ENCODE measurements at places on chromosomes 13 and 19. TPM values are rescaled to one million over a fixed set of nuclear protein-coding genes. Genes with fewer than 3 reads are reported as not detected.

DNA sequence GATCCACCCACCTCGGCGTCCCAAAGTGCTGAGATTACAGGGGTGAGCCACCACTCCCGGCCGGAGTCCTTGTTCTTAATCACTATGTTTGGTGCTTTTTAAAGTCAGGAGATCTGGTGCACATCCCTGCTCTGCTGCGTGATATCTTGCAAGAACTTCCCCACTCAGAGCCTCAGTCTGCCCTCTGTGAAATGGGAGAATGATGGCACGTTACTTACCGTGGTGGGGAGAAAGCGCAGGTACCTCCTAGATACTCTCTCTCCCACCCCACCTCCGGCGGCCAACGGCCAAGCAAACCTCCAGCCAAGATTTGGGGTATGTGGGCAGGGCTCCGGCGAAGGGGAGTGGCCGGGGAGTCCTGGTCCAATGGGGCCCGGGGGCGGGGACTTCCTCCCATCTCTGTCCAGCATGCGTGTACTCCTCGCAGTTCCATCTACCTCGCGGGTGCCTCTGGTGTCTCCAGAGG lies at the start of gene RYR1:
Gene RYR1, plus strand, starts transcription at position 424 of the 466 bp plus-strand sequence. CDS start 139 bp downstream, outside the sequence.
- peak; percentile 93 for DNase-seq

The FAM216B gene
- total RNA-seq = 3.1 TPM

The SOX21 gene
- not detected for total RNA-seq

The COX7A1 gene
- total RNA-seq = 3,337 TPM

The PALM gene
- 34.0 TPM for total RNA-seq

The AMER2 gene
- total RNA-seq = not detected

DNA sequence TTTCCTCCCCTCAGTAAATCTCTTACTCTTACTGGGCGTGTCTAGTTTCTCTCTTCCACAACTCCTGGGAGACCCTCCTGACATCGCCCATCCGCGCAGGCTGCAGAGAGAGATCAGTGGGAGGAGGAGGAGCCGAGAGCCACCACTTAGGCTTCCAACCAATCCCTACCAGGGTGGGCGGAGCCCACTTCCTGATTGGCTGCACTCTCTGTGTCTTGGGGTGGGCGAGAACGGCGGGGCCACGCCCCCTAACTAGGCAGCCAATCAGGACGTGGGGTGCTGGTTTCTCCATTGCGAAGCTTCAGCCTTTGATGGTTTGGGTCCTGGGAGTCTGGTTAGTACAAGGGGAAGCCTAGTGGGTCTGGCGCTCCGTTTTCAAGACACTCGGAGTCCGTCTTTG lies at the start of gene PMIS2:
Gene PMIS2, plus strand, starts transcription at position 326 of the 400 bp plus-strand sequence. CDS start 87 bp downstream, outside the sequence.
- DNase-seq = peak; percentile 67

The POU4F1 gene
- total RNA-seq = not detected

The PGLYRP2 gene
- total RNA-seq = not detected

The S1PR4 gene
- 1.2 TPM for total RNA-seq

- DNase-seq = no peak
Observed at GRCh38 chr13:46198696-46199193, 13.0 kb upstream of the LRRC63 start.

DNA sequence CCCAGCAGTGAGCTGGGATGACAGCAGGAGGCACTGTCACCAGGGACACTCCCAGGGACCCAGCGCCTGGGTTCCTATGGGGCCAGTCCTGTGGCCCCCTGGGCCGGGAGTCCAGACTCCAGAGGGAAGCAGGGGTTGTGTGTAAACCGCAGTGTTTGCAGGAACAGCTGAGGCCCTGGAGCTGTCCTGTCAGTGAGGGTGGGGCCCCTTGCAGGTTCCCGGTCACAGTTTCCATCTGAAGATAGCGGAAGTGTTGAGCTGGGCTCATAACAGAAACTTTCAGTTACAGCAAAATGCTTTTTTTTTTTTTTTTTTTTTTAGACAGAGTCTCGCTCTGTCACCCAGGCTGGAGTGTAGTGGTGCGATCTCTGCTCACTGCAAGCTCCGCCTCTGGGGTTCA lies 17.7 kb upstream of the CSNK1G2 start:
- DNase-seq = peak; percentile 68

The TUBA3C gene
- total RNA-seq = 0.16 TPM

DNA sequence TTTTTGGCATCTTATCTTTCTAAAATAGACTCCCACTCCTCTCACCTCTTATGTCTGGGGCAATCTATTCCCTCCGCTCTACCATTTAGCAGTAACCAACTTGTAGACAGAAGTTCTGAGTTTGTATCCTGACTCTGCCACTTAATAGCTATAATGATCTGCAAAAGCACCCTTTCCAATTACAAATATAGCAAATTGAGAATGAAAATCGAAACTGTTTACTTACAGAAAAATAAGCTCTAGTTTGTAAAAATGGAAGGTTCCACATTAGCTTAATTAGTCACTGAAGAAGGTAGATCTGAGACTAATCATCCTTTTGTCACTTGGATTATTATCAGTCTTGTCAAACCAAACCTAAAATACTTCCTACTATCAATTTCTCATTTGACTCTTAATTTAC lies 409.3 kb downstream of the DIAPH3 start:
- no peak for DNase-seq

The PTGIR gene
- 3.8 TPM for total RNA-seq

DNA sequence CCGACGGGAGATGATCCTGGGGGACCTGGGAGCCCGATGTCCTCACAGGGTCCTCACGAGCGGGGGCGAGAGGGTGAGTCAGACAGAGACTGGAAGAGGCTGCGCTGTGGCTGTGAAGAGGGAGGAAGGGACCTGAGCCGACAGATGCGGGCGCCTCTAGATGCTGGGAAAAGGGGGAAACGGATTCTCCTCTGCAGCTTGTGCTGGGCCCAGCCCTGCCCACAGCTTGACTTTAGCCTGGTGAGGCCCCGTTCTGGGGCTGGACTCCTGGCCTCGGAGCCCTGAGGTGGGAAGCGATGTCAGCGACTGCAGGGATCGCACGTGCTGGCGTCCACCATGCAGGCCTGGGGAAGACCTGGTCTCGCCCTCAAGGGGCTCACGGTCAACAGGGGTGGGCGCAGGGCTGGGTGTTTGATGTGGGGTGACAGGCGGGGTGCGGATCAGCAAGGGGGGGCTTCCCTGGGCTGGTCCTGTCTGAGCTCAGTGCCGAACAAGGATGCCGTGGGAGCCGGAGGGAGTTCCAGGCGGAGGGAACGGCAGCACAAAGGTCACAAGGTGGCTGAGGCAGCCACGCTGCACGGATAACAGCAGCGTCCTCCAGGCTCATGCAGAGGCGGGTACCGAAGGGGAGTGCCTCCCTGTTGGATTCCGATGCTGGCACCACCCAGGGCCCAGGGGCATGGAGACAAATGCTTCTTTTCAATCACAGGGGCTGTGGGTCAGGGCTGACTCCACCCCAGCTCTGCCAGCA lies 31.8 kb downstream of the PIP5K1C start:
- DNase-seq = no peak

- DNase-seq = no peak
Observed at GRCh38 chr19:461721-462551, 1.1 kb upstream of the SHC2 start.

The IL12RB1 gene
- 1.1 TPM for total RNA-seq

GRCh38 chr19:45346449-45346848 lies 5.9 kb downstream of the KLC3 start:
- no peak for DNase-seq

DNA sequence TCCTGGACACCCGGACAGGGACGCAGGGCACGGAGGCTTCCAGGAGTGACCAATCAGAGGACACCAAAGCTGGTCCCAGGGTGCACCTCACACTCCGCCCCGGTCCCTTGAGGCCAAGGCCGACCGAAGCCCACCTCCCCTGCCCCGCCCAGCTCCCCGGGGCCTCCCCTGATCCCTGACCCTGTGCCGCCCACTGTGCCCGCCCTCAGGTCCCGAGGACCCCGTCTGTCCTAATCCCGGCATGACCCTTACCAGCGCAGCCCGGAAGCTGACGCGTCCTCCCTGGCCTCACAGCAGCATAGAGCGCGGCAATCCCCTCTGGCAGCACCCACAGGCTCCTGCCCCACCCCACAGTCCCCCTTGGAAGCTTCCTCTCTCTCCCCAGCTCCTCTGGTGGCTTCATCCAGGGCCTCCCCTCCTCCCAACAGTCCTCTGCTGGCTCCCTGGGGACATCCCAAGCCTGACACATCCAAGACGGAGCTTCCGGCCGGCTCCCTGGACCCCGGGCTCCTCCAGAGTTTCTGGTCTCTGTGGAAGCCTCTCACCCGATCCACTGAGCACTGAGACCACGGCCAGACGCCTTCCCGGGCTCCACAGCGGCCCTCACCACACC lies 7.4 kb upstream of the CDC34 start:
- DNase-seq = no peak

DNA sequence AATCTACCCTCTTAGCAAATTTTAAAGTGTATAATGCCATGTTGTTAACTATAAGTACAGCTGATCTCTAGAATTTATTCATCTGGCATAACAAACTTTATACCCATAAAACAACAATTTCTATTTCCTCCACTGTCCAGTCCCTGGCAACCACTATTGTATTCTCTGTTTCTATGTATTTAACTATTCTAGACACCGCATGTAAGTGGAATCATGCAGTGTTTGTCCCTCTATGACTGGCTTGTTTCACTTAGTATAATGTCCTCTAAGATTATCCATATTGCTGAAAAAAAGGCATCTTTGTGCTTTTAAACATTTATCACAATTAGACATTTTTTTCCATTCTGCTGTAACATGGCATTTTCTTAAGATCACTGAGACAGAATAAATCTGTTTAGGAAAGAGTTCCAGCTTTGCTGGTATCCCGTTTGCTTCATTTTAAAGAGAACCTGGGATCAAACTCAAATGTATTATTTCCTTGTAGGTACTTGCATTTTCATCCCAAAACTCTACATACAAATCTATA lies 1191.0 kb downstream of the SLITRK5 start:
- no peak for DNase-seq

The KMT5C gene
- 6.2 TPM for total RNA-seq

DNA sequence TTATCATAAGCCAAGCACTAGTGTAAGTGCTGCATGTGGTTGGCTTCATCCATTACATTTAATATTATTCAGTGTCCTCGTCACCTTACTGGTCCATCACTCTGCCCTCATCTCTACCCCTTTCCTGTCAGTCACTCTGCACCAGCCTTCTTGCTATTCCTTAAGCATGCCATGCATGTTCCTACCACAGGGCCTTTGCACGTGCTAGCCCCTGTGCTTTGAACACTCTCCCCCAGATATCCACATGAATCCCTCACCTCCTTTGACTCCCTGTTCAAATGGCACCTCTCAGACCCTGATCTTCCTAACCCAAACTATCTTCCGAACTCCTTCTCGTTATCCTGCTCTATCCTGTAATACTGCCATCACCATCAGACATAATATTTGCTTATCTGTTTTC lies 3.2 kb upstream of the RELB start:
- DNase-seq = no peak

All from Right ventricle myocardium inferior (tissue), 1 donor.